Bladder microvascular endothelial cell (primary cell): ENCODE measurements at places on chromosomes 16 and 17. TPM values are rescaled to one million over a fixed set of nuclear protein-coding genes. Genes with fewer than 3 reads are reported as not detected.

BCAR1 gene
- total RNA-seq, result 58.9 and 200 TPM in 2 replicates

DNAAF1 gene
- total RNA-seq, result not detected in 2 replicates

RNF157 gene
- 0.32 and 0.63 TPM in 2 replicates for total RNA-seq

ATP2A1 gene
- 0.16 and 0.31 TPM in 2 replicates for total RNA-seq

LGALS9B gene
- total RNA-seq, result not detected in 2 replicates

PLXDC1 gene
- 0.06 and 0.16 TPM in 2 replicates for total RNA-seq

FOXN1 gene
- not detected in 2 replicates for total RNA-seq

GAS2L2 gene
- not detected in 2 replicates for total RNA-seq
